ENCODE measurements at places on chromosomes 2 and 18.

GRCh38 chr2:23169896-23170295, 215.1 kb upstream of the KLHL29 start:
- DNase-seq: no peak

DNA sequence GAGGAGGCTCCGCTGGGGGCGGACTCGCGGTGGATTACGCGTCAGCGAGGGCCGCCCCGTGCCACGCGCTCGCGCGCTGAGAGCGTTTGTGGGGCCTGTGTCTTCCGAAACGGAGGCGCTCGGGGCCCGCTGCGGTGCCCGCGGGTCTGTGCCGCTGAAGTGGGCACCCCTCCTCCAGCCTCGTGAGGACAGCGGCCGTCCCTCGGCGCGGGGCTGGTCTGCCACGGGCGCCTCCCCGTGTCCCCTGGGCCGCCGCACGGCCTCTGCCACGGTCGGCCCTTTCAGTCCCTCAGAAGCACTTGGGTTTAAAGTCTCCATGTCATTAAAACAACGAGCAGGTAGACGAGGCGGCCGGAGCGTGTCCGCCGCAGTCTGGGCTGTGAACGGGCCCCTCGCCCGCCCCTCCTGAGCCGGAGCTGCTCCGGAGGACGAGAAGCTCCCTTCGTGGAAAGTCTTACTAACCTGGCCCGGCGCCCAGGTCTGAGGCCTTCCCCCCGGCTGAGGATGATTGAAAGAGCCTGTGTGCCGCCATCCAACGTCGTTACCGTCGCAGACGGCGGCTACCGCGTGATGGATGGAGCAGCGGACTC, 97.6 kb downstream of the NFATC1 start:
- DNase-seq: no peak

GRCh38 chr2:12168791-12169388, 422.5 kb downstream of the LPIN1 start:
- no peak for DNase-seq

DNA sequence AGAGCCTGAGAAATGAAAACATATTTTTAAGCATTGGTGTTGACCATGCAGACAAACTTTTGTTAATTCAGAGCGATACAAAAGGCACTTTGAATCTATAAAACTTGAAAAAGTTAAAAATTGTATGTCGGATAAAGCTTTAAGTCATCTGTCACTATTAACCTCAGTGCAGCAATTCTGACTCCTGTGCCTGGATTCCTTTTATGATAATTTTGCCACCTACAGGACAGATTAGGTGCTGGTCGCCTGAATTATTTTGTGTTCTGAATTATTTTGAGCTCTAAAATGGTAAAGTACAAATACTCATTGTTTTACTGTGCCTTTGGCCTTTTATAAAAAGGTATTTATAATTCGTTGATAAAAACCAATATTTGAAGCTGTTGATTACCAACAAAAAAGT, 19.4 kb upstream of the RNF138 start:
- DNase-seq: no peak

DNA sequence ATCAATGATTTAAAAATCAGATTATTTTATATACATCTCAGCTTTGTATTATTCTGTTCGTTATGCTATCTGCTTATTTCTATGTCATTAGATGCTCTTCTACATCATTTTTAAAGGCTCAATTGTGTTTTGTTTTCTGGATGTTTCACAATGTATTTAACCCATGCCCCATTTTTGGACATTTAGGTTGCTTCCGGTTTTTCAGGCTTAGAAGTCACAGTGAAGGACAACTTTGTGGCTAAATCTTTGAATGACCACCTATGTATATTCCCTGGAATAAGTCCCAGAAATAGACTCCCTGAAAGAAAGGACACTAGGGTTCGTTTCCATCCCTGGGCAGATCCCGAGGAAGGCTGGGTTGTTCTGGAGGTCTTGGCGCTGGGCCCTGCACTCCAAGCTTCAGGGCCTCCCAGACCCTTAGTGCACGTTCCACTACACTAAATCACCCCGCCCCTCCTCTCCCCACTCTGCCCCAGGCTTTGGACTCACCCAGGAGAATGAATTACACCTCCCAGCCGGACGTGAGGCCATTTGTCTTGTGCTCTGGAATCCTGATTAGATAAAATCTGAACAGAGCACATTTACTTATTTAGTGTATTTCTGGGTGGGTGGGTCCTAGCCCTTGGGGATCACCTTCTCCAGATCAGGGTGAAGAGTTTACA, 188.2 kb downstream of the ZFP36L2 start:
- no peak for DNase-seq

- no peak for DNase-seq
Observed at GRCh38 chr2:159044804-159045286, 76.4 kb downstream of the TANC1 start.

GRCh38 chr2:127149384-127149783, 42.4 kb upstream of the BIN1 start:
- DNase-seq: no peak

DNA sequence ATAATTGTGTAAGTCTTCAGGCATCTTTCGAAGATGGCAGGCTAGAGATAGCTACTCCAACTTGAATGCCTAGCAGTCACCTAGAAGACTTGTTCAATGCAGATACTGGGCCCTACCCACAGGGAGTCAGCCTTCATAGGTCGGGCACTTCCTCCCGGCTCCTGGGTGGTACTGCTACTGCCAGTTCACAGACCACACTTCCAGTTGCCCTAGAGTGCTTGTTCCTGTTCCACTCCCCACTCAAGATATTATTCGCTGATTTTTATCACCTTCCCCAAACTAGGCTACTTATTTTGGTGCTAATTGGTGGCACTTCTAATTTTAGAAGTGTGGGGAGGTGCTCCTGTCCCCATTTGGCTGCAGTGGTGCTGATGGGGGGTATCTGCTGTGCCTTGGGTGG, 34.2 kb downstream of the INPP4A start:
- no peak for DNase-seq

GRCh38 chr2:22748909-22749308, 636.1 kb upstream of the KLHL29 start:
- no peak for DNase-seq

DNA sequence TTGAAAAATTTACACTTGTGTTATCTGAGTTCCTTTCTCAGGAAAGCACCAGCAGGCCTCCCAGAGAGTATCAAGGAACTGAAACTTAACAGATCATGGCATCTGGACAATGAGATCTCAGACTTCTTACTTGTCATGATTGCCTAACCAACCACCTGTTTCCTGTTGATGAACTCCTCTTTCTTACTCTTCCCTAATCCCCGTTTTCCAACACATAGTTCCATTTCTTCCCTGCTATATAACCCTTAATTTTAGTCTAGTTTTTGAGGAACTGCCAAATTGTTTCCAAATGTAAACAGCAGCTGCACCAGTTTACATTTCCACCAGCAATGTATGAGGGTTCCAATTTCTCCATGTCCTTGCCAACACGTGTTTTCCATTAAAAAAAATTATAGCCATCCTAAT, 6.1 kb upstream of the FAM171B start:
- DNase-seq: no peak

DNA sequence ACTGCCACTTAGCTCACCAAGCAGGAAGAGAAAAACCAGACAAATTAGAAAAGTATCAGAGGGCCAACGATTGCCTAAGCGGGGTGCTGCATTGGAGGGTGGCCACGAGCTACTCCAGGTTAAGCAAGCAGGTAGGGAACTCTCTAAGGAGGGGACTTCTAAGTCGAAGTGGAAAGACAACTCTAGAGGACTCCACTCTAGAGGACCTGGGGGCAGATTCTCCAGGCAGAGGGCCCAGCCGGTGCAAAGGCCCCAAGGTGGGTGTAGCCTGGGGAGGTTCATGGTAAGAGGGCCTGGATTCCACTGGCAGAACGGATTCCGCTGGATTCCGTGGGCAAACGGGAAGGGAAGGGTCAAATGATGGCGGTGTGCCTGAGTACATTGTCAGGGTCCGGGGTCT, 12.7 kb downstream of the FBLN7 start:
- DNase-seq: no peak

- no peak for DNase-seq
Observed at GRCh38 chr2:94769733-94770132, 101.5 kb upstream of the TEKT4 start.

- DNase-seq: no peak
Observed at GRCh38 chr2:73217826-73218225, 3.8 kb downstream of the SMYD5 start.

DNA sequence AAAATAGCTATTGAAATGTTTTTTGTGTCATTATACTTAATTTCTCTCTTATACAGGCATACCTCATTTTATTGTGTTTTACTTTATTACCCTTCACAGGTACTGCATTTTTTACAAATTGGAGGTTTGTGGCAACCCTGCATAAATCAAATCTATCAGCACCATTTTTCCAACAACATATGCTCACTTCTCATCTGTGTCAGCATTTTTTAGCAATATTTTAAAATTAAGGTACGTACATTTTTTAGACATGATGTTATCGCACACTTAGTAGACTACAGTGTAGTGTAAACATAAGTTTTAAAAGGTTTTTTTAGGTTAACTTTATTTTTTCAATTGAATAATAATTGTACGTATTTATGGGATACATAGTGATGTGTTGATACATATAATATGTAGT, 30.8 kb upstream of the RALBP1 start:
- no peak for DNase-seq

- DNase-seq: no peak
Observed at GRCh38 chr2:30385327-30385726, 61.7 kb upstream of the LCLAT1 start.

- DNase-seq: no peak
Observed at GRCh38 chr18:13136056-13136903, 82.3 kb upstream of the LDLRAD4 start.

- DNase-seq: no peak
Observed at GRCh38 chr2:219998714-219999227, 371.3 kb downstream of the SLC4A3 start.

DNA sequence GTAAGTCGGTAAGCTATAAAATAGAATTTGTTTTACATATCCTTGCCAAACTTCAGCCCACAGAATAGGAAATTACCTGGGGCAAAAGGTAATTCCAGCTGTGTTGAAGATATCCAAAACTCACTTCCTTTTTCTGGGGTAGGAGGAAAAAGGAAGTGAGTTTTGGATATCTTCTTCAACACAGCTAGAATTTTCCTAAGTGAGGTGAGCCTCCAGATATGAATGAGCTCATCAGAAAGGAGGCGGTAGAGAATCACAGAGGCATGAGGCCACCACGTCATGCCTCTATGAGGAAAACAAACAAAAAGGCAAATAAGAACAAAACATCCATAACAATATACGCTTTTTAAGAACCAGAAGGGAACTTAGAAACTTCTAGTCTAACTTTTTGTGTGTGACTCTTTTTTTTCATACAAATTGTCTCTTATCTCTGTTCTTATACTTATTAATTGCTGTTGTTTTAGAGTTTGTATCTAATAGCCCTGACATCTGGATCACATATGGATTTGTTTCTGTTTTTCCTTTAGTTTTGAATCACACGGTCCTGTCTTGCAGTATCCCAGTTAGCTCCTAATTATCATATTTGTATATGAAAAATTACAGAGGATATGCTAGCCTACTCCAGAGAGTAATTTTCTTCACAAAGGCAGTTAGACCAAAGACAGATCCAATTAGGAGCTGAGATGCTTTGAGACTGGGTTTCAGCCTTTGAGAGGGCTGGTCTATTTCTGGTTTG, 104.5 kb downstream of the RBM43 start:
- no peak for DNase-seq

DNA sequence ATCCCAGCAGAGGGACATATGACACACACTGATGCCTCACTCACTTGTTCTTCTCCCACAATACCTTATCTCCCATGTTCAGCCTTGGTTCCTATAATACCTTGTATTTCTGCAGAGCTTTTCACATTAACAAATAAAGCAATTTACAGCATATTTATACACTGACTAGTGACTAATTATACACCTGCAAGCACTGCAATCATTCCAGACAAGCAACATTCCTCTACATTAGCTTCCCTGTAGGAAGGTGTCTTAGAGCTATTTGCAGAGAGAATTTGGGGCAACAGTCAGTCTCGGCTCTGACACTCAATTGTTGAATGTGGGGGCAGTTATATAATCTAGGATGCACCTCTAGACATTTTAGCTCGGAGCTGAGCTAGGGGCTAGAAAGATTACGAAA, 9.5 kb upstream of the INSIG2 start:
- no peak for DNase-seq

- no peak for DNase-seq
Observed at GRCh38 chr2:32938934-32939333, 7.8 kb upstream of the LTBP1 start.

DNA sequence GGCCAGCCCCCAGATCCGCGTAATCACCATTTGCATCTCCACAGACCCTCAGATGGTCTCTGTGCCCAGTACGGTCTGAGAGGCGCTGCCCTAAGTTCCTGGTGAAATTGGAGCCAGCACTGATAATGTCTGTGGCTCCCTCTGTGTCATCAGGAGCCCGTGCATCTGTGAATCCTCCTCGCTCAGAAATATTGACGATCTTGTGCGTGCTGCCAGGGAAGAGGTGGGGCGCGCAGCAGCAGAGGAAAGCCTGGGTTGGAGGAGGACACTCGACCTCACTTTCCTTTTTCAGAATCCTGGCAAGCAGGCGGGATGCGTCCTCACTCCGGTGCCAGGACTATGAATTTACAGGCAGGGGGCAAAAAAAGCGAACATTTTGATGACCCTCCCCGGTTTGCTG, 686.1 kb upstream of the SALL3 start:
- no peak for DNase-seq

Measured in cerebellar nuclear complex (tissue), 1 donor.